ENCODE measurements at places on chromosomes 2 and 18.
A peak's percentile ranks its signal among the peaks of the same experiment; 100 is the strongest.

DNA sequence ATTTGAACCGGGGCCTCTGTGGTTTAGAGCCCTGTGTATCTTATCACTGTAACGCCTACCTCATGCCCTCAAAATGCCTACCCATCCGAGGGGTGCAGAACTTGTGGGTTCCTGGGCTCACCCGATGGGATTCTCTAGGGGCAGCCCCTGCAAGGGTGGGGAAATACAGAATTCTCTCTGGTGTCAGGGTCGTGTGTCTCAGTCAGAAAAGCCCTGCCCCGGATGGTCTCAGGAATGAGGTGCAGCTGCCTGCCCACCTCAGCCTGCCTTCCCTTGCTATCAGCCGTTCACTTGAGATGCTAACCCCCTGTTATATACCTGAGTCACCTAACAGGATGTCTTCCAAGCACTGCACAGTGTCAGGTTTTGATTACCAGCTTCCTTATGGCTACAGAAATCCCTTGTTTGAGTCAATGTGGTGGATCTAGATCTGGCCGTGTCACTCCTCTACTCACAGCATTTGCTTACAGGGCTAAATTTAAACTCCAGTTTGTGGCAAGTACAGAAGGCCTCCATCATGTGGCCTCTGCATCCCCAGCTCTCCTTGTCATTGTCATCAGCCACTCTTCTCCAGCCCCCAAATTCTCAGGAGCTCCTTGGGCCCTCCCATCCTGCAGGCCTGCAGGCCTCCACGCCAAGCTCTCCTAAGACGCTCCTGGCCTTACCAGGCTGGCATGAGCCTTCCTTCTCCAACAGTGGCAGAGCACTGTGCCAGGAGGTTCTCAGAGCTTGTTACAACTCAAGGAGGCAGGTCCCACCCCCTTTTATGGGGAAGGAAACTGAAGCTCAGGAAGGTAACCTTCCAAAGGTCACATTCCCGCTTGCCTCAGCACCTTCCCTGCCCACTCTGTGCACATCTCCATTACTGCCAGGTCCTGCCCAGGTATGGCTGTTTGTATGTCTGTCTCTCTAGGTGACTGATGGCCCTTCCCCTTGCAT lies 14.3 kb upstream of the MAP3K2 start:
- DNase-seq, result no peak

DNA sequence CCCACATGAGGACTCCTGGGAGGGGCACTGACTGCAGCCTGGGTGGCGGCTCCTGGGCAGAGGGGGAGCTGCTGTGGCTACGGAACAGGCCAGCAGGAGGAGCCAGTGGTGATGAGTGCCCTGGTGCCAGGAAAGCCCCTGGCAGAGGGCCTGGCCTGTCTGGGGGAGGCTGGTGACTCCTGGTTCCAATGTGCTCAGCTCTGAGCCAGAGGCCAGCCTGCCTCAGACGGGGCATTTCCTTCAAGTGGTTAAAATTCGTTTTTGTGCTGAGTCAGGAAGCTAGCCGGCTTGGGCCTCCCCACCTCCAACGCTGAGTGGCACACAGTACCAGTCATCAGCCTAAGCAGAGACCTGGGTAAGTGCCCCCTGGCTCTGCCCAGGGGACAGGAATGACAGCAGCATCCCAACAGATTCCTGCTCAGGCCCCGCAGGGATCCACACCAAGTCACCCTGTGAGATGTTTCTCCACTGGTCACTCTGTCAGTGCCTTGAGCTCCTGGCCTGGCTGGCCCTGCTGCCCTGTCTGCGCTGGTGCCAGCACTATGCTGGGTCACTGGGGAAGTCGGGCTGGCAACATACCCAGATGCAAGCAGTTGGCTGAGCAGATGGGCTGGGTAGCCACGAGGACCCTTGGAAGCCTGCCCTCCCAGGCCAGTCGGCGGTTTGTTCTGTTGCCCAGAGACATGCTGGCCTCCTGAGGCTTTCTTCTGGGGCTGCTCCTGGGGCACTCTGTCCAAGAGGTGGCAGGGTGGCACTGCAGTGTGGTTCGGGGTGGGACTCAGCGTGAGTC lies 7.1 kb upstream of the KLF11 start:
- no peak for DNase-seq

DNA sequence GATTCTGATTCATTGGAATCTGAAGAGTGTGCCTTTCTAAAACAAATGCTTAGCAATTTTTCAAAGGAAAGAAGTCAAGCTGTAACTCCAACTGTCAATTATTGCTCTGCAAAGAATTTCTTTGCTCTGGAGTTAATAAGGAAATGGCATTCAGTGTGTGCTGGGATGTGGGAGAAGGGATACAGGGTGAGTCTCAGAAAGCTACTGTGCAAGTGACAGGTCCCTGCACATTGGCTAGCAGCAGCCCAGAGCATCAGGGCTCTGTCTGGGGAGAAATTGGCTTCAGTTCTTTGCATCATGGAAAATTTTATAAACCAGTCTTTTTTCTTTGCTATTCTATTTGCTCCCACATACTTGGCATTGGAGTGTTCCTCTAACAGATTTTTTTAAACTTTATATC lies 1.1 kb upstream of the SYT4 start:
- DNase-seq, result no peak

- no peak for DNase-seq
Observed at GRCh38 chr2:149360106-149360505, 29.7 kb downstream of the LYPD6 start.

DNA sequence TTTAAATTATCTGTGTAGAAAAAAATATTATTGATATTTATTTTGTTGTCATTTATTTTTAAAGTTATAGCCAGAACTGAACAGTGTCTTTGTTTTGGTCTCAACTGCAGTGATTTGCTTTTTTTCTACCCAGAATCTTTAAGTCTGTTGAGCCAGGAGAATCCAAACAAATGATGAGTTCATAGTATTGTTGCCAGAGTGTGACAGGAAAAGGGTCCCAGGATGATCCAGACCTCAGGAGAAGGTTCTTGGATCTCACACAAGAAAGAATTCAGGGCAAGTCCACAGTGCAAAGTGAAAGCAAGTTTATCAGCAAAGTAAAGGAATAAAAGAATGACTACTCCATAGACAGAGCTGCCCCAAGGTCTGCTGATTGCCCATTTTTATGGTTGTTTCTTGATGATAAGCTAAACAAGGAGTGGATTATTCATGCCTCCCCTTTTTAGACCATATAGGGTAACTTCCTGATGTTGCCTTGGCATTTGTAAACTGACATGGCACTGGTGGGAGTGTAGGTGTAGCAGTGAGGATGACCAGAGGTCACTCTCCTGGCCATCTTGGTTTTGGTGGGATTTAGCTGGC lies 127.1 kb downstream of the AGPS start:
- no peak for DNase-seq

DNA sequence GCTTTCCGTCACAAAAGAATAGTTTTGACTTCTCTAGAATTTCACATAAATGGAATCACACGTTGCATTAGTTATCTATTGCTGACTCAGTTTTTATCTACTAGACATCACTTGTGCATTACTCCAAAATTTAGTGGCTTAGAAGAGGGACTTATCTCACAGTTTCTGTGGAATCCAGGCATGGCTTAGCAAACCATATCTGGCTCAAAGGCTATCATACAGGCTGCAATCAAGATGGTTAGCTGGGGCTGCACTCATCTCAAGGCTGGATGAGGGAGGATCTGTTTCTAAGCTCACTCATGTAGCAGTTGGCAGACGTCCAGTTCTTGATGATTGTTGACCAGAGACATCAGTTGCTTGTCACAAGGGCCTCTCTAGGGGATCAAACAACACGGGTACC lies 6.6 kb upstream of the DSC3 start:
- DNase-seq, result no peak

- DNase-seq, result no peak
Observed at GRCh38 chr2:8281234-8281633, 400.6 kb upstream of the ID2 start.

DNA sequence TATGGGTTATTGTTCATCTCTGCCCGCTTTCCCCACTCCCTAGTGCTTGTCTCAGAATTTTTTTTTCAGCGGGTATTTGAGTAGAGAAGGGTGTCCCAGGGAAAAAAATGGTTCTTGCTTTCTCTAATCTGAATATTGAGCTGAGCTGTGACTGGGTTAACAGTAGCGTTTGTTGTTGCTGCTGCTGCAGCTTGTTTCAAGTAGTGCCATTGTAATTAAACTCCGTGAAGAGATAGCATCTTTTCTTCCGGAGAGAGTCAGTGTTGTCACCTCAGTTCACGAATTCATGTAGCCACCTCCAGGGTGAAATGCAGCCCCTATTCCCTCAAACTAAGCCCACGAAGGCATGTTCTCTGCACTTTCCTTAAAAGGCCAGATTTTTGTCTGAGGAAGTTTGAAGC lies 1.5 kb upstream of the AAK1 start:
- no peak for DNase-seq

DNA sequence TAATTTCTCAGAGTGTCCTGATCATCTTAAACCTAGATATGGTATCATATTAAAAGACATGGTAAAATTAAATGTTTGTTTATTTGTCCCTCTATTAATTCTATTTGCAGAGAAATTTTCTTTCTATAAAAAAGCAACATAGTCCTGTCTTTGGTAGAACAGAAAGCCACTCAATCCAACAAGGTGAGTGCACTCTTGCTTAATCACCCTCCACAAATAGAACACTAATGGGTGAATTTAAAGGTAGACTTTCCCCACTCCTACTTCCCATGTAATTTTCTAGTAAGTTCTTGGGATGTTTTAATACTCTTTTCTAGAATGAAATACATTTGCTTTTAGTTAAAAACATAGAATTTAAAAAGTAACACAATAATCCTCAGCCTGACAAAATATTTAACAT lies 97.7 kb downstream of the PIGN start:
- no peak for DNase-seq

- DNase-seq, result no peak
Observed at GRCh38 chr2:136068581-136069227, 49.2 kb downstream of the CXCR4 start.

GRCh38 chr2:42895791-42896135 lies 103.4 kb upstream of the HAAO start:
- DNase-seq, result no peak

DNA sequence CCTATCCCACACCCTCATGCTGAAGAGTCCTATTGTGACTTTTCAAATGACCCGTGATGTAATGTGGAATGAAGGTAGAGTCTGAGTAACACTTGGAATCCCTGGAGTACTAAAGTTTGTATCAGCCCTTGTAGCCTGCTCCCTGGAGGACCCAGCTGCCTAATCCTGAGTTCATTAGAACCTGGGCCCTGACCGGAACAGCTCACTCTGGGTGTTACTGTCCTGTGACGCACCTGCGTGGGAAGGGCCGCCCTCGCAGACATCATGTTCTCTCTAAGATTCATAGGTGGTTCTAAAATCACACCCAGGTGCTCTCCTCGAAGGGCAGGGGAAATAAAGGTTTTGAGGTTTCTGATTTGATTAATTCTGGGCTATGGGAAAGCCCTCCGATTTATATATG lies 62.3 kb downstream of the NCK2 start:
- DNase-seq, result no peak

- DNase-seq, result no peak
Observed at GRCh38 chr2:189146553-189146952, 33.0 kb downstream of the COL5A2 start.

DNA sequence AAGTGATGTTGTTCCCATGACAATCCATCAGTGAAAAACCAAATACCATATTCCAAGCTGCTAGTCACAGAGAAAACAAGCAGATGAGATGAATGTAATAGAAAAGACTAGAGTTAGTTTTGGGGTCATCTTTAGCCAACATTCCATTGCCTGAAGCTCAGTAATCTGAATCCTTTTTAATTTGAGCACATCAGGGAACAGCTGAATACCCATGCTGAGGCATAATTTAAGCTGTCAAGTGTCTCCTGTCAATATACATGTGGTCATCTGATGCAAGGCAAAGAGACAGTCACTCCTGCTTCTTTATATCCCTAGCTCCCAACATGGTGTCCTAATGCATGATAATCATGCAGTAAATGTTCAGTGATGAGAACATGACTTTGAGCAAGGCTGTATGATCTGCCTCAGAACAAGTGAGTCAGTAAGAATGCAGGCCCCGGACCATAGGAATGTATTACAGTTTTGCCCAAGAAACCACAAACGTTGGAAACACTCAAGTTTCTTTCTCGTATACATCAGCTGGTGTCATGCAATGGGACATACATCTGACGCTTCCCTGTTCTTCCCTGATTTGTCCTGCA lies 48.0 kb downstream of the CDK15 start:
- DNase-seq, result peak; percentile 96

DNA sequence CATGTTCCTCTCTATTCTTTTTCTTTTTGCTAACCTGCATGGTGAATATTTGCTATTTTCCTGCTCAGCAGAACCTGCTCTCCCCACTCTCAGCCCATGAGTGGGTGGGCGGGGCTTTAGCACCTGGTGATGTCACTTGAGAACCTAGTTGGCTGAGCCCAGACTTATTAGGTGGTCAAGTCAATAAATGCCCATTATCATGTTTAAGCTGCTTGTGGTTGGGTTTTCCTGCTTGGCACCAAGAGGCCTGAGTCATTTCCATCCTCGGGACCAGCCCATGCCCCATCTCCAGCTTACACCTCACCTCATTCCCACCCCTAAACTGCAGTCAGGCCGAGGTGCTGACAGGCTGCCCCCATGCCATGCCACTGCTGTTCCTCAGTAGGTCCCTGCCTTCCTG lies 226.6 kb downstream of the ANKRD30B start:
- no peak for DNase-seq

DNA sequence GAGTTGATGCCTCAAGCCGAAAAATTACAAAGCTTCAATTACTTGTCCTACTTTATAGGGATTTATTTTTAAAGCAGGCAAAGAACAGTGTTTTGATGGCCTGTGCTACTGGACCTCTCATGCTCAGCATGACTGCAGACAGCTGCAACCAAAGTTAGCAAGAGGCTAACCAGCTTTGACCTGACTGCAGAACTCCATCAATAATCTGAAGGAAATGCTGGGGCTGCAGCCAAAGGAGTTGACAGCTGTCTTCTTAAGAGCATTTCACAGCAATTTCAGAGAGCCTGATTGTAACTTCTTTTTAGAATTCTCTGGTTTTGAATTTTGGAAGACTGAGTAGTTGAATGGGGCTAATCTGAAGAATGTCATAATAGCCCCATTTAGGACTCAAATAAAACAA lies 46.5 kb upstream of the SESTD1 start:
- DNase-seq, result no peak

DNA sequence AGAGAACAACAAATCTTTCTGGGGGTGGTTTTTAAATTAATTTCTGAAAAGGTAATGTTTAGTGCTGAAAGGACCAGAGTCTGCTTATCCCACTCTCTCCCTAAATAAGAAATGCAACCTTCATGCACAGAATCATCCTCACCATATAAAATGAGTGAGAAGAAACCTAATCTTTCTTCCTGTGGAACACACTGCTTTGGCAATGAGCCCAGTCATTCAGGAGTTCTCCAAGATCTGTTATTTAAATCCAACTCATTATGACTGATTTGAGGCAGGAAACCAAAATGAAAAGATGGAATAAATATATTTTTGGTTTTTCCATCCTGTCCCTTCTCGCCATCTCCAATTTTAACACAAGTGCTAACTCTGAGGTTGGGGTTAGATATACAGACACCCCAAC lies 228.3 kb downstream of the SRBD1 start:
- peak; percentile 27 for DNase-seq

Data from fibroblast of skin of left quadriceps (primary cell).